ENCODE measurements at places on chromosomes 1 and 21.

DNA sequence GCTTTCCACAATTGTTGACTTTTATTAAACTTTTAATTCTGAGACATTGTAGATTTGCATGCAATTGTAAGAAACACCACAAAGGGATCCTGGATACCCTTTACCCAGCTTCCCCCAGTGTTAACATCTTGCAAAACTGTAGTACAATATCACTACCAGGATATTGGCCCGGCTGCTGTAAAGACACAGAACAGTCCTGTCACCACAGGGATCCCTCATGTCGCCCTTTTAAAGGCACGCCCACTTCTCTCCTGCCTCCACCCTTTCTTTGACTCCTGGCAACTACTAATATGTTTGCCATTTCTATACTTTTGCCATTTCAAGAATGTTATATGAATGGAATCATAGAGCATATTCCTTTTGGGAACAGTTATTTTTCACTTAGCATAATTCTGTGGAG is 37.0 kb downstream of the NAV1 start:
- DNase-seq: no peak

GRCh38 chr1:201488830-201489589 is 17.9 kb downstream of the CSRP1 start:
- no peak for DNase-seq

- DNase-seq: peak; percentile 35
These were observed 4.9 kb downstream of the AHDC1 start for GRCh38 chr1:27598902-27599528.

GRCh38 chr1:73770109-73770905 is 427.7 kb downstream of the LRRIQ3 start:
- no peak for DNase-seq

- DNase-seq: no peak
These were observed 329.0 kb downstream of the OLFM3 start for GRCh38 chr1:101667761-101668160.

DNA sequence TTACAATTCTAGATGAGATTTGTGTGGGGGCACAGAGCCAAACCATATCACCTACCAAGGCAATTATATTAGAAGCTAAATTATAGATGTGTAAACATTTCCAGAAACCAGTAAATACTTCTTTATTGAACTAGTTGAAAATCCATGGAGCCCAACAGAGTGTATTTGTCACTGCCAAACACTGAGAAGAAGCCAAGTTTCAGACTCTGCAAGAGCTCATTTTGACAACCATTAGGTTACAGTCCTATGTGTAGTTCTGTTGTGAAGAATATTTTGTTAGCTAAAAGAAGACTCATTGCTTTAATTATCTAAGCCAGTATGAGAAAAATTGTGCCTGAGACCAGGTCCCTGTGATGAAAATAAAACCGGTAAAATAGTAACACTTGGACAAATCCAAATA is 358.9 kb upstream of the SGIP1 start:
- no peak for DNase-seq

GRCh38 chr1:213737398-213738035 is 250.3 kb upstream of the PROX1 start:
- DNase-seq: no peak

DNA sequence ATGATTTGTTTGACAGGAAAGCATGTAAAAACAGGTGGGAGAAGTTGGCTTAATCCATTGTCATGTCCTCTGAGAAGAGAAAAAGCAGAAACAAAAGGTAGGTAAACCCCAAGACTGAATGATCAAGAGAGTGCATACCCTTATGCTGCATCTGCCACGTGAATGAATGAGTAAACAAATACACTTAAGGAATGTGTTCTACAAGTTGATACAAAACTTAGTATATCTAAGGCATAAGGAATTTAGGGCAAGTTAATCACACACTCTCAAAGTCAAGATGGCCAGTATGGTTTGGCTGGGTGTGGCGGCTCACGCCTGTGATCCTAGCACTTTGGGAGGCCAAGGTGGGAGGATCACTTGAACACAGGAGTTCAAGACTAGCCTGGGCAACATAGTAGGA is 34.2 kb downstream of the HMCN1 start:
- DNase-seq: no peak

DNA sequence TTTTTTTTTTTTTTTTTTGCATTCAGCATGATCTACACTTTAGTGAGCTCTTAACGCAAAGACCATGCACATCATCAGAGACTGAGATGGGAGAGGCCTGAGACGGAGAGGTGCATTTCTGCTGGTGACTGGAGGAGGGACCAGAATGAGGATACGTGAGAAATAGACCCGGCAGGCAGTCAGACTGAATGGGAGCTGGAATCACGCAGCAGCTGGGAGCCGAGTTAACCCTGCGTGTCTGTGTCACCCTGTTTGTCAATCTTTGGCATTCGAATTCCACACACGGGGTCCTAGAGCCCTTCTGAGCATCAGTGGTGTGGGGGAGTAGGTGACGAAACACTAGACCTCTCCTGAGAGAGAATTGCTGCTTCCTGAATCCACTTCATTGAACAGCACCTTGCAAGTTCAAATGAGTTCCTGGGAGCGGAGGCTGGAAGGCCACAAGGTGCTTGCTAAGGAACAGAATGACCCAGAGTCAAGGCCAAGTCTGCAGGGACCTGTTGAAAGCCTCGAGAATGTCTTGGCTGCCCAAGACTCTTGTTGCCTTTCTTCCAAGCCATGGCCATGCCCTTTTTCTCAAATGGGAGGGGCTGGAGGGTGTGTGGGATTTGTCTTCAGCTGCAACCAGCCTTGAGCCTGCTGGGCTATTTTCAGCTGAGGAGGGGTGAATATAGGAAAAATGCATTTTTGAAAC is 123.3 kb downstream of the CNIH3 start:
- DNase-seq: no peak

DNA sequence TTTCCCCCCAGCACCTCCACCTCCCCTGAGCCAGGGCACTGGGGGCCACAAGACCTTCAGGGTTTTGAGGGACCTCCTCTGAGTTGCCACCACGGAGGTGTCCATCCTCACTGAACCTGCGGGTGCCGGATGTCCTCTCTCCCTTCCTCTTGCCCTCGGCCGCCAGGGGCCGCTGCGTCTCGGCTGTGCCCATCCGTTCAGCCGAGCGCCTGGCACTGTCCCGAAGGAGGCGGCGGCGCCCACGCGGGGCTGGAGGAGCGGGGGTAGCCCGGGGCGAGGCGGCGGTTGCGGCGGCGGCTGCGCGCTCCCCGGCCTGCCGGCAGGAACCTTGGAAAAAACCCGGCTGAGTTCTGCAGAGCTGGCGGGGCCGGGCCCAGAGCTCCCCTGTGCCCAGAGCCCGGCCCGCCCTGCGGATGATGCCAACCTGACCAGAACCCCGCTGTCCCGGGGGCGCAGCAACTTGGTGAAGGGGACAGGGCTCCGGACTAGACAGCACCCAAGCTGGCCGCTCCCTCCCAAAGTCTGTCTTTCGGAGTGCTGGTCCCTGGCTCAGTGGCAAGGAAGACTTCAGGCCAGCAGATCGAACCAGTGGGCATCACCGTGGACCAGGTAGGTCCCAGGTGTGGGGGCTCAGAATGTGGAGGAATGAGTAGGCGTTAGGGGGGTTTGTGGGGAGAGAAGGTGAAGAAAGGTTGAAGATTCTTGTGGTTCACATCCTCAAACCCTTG is 3.7 kb upstream of the PPM1J start:
- DNase-seq: peak; percentile 75

- peak; percentile 71 for DNase-seq
These were observed 9.5 kb downstream of the SIPA1L2 start for GRCh38 chr1:232620356-232620969.

DNA sequence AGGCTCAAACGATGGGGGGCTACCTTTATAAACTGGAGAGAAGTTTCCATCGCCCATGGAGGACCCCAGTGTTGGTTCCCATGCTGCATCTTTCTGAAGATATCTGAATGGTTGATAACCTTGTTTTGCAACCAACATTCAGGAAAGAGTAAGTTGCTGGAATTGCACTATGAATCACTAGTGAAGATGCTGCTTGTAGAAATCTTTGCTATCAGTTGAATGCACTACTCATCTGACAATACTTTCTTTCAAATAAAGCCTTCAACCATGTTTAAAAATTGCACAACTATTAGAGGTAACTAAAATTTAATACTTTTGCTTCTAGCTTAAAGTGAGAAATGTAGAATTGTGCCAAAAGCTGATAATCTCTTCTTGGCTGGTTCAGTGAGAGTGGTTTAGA is 86.8 kb upstream of the HIVEP3 start:
- no peak for DNase-seq

- no peak for DNase-seq
These were observed 438.6 kb downstream of the AJAP1 start for GRCh38 chr1:5093042-5093441.

- no peak for DNase-seq
These were observed 101.5 kb downstream of the ARHGEF10L start for GRCh38 chr1:17640975-17641374.
